Jurkat, Clone E6-1 (cell line): ENCODE measurements at places on chromosomes 3 and 15.

DNA sequence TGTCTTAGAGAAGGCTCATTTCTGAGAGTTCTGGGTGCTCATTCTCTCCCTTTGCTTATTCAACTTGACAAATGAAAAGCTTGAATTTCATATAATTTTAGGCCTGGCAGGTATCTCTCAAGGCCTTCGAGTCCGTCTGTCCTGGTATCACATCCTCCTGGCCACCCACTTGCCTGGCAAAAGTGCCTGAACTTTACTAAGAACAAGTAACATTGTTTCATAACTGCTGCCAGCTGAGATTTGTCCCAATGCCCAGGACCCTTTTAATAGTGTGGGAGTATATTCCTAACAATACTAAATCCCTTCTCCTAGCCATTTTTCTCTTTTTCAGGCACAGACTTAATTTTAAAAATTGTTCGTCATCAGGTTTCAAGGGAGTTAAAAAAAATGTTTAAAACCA is 18.1 kb downstream of the LARP6 start:
- DNase-seq, result no peak

GRCh38 chr15:69782809-69783208 is 314.9 kb downstream of the TLE3 start:
- DNase-seq, result peak; percentile 67

- DNase-seq, result no peak
Observed at GRCh38 chr3:143267989-143268388, 148.4 kb downstream of the CHST2 start.

- no peak for DNase-seq
Observed at GRCh38 chr3:120245386-120245785, 39.6 kb downstream of the GPR156 start.

GRCh38 chr3:45655906-45656305 is 33.3 kb upstream of the SACM1L start:
- no peak for DNase-seq

DNA sequence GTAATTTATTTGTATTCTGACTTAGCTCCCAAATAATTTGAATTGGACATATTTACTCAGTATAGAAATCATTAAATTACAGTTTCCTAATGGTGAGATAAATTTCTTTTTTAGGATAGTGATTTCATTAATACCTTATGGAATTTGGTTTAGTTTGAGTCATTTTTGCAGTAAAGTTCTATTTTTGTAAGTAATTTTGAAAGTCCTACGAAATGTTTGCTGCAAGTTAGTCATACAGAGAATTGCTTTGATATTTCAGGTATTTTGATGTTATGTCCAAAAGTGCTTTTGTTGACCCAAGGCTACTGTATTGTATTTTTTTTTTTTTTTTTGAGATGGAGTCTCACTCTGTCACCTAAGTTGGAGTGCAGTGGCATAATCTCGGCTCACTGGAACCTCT is 41.7 kb downstream of the TCF12 start:
- DNase-seq, result no peak

GRCh38 chr3:134007819-134008218 is 21.9 kb downstream of the SLCO2A1 start:
- no peak for DNase-seq

DNA sequence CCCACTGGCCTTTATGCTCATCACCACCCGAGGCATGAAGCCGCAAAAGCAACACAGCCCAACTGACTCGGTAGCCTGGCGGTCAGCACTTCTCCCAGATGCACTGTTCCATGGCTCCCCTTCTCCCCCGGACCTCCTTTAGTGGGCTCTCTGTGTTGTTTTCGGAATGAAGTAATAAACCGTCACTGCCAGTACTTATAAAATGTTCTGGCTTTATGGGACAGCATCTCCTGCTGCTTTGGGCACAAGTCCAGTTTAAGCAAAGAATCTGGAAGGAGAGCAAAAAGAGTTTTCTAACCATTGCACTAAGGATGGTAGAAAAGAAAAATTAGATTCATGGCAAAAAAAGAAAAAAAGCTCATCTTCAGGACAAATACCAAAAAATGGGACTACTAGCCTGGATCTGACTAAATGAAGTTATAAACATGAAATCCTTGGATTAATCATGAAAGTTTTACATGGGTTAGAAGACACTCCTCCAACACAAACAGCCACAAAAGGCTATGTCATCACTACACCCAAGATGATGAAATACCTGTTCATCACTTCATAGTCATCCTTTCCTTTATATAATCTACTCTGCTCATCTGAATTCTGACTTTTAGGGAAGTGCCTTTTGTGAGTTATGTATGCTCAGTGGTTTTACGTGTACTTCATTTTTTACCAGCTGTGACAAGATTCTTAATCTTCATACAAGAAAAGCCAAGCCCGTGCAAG is 89.5 kb upstream of the UBE2E2 start:
- DNase-seq, result no peak

DNA sequence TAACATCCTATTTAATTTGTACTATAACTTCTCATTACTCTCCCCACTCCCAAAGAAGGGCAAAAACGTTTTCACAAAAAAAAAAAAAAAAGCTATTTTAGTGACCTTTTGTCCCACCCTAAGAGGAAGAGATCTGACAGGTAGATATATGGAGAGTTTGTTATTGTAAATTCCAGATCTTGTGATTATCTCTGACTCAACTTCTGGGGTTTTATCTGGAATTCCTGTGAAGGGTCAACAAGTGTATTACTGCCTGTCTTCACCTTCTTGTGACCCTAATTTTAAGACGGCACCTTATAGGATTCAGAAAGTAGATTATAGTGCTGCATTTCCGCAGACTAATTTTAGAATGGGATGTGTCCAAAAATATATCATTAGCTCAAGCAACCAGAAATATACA is 205.9 kb upstream of the CDIN1 start:
- no peak for DNase-seq

- no peak for DNase-seq
Observed at GRCh38 chr3:30203301-30203700, 403.1 kb upstream of the TGFBR2 start.

DNA sequence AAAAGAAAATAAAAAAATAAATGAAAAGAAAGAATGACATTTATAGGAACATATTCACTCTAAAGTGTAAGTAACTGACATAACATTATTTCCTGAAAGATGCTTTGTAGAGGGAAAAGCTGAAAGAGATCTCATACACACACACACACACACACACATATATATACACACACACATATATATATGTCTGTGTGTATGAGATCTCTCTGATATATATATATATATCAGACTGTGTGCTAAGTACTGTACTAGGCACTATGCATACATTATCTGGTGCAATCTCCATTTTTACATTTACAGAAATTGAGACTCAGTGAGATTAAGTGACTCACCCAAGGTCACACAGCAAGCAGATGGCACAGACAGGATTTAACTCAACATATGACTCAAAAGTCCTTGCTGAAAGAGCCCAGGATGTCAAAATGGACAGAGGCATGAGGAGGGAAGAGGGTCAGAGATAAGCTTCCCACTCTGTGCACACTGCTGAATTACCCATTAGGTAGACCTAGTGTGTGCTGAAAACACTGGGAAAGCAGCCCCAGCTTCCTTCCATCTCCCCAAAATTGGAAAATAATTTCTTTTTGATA is 15.0 kb downstream of the BHLHE40 start:
- no peak for DNase-seq

GRCh38 chr15:101710806-101711205 is 13.5 kb downstream of the TARS3 start:
- no peak for DNase-seq

GRCh38 chr15:66164788-66165187 is 88.8 kb downstream of the MEGF11 start:
- DNase-seq, result no peak
